ENCODE measurements at places on chromosomes 5 and 9.

DNA sequence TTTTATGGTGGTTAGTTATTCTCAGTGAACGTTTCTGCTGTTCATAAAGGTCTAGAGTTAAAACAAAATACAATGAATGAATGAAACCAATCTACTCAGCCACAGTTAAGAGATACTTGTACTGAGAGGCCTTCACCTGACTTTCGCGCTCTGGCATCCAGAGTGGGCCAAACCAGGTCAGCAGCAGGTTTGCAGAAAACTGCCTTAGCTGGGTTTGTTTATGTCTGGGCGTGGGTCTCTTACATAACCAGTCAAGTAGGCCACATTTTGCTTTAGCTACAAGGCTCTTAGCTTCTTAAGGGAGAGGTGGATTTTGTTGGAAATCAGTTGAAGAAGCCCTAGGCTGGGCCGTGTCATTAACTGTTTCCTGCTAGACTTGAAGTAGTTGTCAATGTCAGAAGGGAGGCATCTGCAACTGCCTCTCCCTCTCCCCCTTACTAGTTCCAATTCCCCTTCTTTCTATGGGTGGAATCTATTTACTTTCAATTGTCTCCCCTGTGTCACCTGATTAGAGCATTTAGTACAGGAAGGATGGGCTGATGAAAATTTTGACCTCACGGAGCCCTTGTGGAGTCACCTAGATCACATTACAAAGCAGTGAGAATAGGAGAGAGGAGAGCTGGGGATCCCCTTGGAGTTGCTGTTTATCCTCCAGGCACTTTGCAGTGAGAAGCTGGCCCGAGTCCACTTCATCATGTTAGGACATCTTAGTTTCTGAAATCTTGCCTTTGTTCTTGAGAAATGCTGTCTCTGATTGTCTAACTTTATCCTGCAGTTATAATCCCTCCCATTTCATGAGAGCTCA lies 200.5 kb downstream of the ARHGEF28 start:
- no peak for DNase-seq

GRCh38 chr5:58503390-58504046 lies 12.3 kb downstream of the GAPT start:
- DNase-seq, result no peak

GRCh38 chr5:157219491-157220271 lies 39.0 kb downstream of the ITK start:
- no peak for DNase-seq

GRCh38 chr9:112288029-112288428 lies 45.4 kb downstream of the PTBP3 start:
- DNase-seq, result no peak

GRCh38 chr9:37027582-37028419 lies 6.3 kb downstream of the PAX5 start:
- DNase-seq, result peak; percentile 95

DNA sequence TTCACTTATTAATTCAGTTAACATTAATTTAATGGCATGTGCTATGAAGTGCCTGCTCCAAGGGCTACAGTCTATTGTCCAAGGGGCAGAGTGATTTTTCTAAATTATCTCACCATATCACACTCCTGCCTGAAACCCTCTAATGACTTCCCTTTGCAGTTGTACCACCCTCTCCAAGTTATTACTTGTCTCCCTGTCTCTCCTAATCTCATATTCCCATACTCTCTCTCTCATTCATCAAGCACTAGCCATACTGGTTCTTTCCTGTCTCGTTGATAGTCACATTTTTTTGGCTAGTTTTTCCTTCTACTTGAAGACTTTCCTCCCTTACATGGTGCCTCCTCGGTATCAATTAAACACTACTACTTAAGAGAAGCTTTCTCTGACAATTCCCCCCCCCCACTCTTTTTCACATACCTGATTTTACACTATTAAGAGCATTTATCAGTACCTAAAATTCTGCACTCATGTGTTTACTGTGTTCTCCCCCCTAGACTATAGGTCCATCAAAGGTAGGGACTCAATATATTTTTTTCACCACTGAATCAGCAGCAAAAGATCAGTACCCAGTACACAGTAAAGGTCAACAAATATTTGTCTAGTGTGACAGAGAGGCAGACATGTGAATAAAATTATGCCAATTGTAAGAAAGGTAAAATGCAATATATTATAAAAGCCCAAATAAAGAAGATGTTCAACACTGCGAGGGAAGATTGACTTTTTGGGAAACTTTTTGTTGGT lies 19.0 kb downstream of the RICTOR start:
- no peak for DNase-seq

DNA sequence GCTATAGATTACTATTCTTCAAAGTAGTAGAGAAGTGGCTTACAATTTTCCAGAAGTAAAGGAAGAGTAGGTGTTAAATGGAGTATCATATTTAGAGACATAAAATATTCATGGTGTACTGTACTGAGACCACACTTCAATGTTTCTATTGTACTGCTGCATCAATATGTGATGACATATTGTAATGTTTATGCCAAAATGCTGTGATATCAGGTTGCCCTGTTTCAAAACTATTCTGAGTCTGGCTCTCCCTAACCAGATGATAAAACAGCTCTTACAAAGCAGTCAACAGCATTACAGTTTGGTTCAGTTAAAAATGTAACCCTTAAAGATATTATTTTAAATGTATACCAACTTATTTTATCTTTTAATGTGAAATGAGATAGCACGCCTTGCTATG lies 30.8 kb upstream of the ACOT12 start:
- DNase-seq, result no peak

DNA sequence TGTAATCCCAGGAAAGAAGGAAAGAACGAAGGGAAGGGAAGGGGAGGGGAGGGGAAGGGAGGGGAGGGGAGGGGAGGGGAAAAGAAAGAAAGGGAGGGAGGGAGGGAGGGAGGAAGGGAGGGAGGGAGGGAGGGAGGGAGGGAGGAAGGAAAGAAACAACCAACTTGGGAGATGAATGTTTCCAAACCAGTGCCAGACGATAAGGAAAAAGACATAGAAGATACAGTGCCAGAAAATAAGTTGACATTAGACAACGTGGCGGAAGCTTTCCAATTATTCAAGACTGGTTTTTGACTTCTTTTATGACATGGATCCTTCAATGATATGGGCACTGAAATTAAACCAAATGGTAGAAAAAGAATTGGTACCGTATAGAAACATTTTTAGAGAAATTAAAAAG lies 181.2 kb upstream of the POU5F2 start:
- DNase-seq, result no peak

DNA sequence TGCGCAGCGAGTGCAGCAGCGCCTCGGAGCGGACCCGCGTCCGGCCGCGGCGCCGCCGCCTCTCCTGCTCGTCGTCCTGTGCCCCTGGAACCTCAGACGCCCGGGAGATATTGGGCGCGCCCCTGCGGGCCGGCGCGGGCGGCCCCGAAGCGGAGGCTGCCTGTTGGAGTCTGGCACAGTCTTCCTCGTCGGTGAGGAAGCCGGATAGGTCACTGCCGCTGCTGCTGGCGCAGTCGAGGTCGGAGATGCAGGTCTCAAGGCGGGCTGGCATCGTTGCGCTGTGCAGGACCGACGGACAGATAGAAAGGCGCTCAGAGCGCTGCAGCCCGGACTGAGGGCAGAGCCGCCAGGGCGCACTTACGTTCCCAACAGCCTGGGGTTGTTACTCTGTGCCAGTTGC lies 344 bp downstream of the NEUROG1 start:
- DNase-seq, result no peak

All from osteocyte (in vitro differentiated cells).